DMS53 (cell line): ENCODE measurements at places on chromosomes 2 and 18.

GRCh38 chr2:145572238-145572637, 1052.3 kb upstream of the ZEB2 start:
- DNase-seq, result no peak

GRCh38 chr18:7273301-7273921, 42.5 kb downstream of the LRRC30 start:
- DNase-seq, result no peak

GRCh38 chr18:50563376-50563775, 3.5 kb downstream of the MAPK4 start:
- no peak for DNase-seq

DNA sequence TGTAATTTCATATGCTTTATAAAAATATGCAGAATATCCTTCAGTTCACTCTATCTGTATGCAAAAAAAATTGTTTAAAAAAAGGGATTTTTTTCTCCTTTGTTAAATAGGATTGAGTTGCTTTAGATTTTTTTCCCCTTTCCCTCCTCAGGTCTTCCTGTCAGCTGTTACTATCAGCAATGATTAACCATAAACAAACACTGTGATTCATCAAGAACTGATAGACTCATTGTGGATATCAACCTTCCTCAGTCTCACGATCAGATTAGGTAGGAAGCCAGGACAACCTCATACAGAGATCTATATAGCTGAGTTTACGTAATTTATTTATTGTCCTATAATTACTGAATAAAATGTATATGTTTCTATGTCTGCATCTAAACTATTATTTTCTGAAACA, 2136.2 kb upstream of the CELF4 start:
- peak; percentile 94 for DNase-seq

GRCh38 chr18:62518460-62519375, 4.1 kb upstream of the ZCCHC2 start:
- DNase-seq, result no peak

- DNase-seq, result no peak
Measured at GRCh38 chr2:219829667-219830352, 202.4 kb downstream of the SLC4A3 start.

- DNase-seq, result peak; percentile 42
Measured at GRCh38 chr2:85318222-85319074, 9.3 kb downstream of the TGOLN2 start.
